ENCODE measurements at places on chromosomes 4 and X.
A peak's percentile ranks its signal among the peaks of the same experiment; 100 is the strongest.

- DNase-seq, result peak; percentile 16
Observed at GRCh38 chr4:110049951-110050925, 137.6 kb downstream of the EGF start.

DNA sequence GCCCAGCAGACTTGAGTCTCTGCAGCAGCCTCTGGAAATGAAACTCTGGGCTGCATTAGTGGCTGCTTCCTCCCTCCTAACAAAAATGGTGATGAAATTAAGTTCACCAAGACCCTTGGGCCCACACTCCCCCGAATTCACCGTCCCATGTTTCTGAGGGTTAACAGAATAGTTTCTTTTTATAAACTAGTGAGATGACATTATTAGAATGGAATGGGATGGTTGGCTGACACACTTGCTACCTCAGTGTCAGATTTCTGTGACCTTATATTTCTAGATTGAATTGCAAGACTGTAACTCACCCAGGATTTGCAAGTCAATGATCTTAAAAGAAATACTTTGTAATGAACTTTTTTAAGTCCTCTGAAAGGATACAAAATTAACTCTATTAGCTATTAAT is 127.1 kb downstream of the SHROOM3 start:
- DNase-seq, result no peak

DNA sequence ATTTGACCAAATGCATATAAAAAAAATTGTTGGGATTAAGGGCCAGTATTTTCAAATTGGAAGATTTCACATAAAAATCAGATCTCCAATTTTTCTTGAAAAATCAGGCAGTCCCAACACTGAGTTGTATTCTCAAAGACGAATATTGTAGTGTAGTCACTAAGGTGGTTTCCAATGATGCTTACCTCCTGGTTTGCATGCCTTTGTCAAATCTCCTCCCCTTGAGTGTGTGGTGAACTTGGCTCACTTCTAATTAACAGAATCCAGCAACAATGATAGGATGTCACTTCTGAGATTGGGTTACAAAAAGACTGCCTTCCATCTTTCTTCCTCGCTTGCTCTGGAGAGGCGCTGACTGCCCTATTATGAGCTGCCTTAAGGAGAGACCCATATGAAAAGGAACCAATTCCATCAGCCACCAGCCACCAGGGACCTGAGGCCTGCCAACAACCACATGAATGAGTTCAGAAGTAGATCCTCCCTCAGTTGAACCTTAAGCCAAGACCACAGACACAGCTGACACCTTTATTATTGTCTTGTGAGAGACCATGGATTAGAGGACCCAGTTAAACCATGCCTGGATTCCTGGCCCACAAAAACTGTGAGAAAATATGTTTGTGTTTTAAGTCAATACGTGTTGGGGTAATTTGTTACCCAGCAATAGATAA is 31.2 kb upstream of the TSPAN5 start:
- no peak for DNase-seq

DNA sequence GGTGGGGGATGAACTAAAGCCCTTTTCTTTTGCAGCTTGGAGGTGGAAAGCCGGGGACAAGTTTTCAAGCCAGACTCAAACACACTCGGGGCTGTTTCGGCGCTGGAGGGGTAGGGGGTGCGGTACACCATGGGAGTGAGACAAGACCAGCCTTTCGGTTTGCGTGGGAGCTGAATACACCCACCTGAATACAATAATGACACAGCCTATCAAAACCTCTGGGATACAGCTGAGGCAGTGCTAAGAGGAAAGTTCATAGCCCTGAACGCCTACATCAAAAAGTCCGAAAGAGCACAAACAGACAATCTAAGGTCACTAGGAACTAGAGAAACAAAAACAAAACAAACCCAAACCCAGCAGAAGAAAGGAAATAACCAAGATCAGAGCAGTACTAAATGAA is 163.3 kb downstream of the ATRX start:
- no peak for DNase-seq

DNA sequence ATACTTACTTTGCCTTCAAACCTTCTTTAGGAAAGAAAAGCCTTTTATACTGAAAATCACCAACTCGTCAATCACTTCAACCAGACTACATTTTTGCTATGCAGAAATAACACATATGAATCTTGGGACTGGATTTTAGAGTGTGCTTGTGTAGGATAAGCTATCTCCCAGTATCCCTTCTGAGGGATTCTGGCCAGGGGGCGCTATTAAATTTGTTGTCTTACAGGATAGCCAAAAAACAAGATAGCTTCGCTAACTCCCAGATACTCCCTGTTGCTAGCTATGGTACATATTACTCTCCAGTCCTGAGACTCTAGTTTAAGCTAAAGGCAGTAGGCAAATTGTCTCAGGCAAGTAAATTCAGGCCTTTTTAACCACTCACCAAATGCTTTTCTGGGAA is 167.2 kb downstream of the LHFPL1 start:
- no peak for DNase-seq

Measured in SK-N-DZ (cell line).